ENCODE measurements at places on chromosomes 6 and 20. TPM values are rescaled to one million over a fixed set of nuclear protein-coding genes. Genes with fewer than 3 reads are reported as not detected.

AGPAT4 gene
- 37.6 TPM for total RNA-seq

GRCh38 chr20:61587036-61587435 is 335.0 kb downstream of the CDH4 start:
- H3K27me3 ChIP-seq = no peaks in the 10 kb centered on the region
- DNase-seq = no peak
- H3K4me3 ChIP-seq = no peak overlapping the region

DNA sequence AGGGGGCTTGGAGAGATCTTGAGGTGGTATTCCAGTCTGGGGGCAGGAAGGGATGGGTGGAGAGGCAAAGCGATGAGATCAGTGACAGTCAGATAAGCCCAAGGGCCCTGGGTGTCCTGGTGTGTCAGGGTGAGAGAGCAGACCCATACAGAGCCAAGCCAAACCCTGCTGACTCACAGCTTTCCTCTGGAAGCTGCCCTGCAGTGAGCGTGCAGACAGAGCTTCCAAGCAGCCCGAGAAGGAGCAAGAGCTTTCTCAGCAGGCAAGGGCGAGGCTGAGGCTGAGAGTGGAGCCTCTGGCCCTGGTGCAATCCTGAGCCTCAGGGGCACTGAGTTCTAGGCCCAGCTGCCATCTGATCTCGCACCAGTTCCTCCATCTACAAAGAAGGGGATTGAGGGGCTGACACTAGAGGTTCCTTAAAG is 91.1 kb upstream of the HIVEP1 start:
- H3K27me3 ChIP-seq = no peaks in the 10 kb centered on the region
- peaks cover 26% of the 10 kb centered on the region for H3K4me1 ChIP-seq
- no peak for DNase-seq
- no peaks in the 10 kb centered on the region for H3K36me3 ChIP-seq
- no peak overlapping the region for H3K4me3 ChIP-seq
- H3K27ac ChIP-seq = no peak overlapping the region

- peaks cover 59% of the 10 kb centered on the region for H3K27me3 ChIP-seq
- H3K4me1 ChIP-seq = peaks cover 18% of the 10 kb centered on the region
- H3K36me3 ChIP-seq = peaks cover 7% of the 10 kb centered on the region
- DNase-seq = peak; percentile 22
Observed at GRCh38 chr6:135181333-135182070, 394 bp downstream of the MYB start.

BHLHE23 gene
- total RNA-seq = not detected

All from neural crest cell (in vitro differentiated cells).